RWPE1 (cell line): ENCODE measurements at places on chromosomes 1 and 21.
A peak's percentile ranks its signal among the peaks of the same experiment; 100 is the strongest.

GRCh38 chr1:178566187-178566586, 53.3 kb downstream of the TEX35 start:
- no peak for DNase-seq

- DNase-seq, result peak; percentile 88
Observed at GRCh38 chr21:41957991-41958766, 4.4 kb upstream of the C2CD2 start.

DNA sequence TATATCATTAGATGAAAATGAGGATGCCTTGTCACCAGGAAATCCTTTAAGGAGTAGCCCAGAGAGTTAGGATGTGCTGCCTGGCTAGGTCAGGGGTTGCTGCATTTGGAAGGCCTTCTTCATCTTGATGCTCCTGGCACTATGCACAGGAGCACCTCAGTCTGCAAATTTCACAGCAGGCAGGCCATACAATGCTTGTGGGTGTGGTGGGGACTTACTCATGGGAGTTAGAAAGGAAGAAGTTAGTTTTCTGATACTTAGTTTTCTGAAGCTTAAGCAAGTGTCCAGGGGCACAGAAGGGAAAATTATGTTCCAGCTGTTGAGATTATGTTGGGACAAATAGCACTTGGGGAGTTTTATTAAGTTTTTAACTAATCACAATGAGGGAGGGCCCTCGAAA, 11.4 kb downstream of the HLX start:
- no peak for DNase-seq

GRCh38 chr1:223022641-223023473, 120.2 kb downstream of the TLR5 start:
- DNase-seq, result no peak

GRCh38 chr1:60600532-60600931, 481.8 kb upstream of the NFIA start:
- no peak for DNase-seq

GRCh38 chr1:41492341-41492848, 7.9 kb upstream of the EDN2 start:
- DNase-seq, result no peak

DNA sequence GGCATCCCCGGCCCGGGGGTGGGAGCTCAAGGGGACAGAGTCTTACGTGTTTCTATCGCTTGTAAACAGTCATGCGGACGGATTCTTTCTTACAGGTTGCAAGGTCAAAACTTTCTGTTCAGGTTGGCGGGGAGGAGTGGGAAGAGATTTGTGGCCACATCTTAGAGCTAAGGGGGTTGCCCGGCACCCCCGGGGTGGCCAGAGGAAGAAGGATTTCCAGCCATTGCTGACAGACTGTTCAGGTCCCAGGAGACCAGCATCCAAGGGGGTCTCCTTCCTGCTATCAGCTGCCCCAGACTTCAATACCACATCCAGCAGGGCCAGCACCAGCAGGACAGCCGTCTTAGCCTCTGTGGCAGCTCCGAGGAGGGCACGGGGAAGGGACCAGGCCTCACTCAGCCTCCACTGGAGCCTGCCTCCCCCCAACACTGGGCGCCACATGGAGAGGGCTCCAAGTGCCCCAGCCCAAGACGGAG, 52.0 kb downstream of the KIF21B start:
- DNase-seq, result no peak

DNA sequence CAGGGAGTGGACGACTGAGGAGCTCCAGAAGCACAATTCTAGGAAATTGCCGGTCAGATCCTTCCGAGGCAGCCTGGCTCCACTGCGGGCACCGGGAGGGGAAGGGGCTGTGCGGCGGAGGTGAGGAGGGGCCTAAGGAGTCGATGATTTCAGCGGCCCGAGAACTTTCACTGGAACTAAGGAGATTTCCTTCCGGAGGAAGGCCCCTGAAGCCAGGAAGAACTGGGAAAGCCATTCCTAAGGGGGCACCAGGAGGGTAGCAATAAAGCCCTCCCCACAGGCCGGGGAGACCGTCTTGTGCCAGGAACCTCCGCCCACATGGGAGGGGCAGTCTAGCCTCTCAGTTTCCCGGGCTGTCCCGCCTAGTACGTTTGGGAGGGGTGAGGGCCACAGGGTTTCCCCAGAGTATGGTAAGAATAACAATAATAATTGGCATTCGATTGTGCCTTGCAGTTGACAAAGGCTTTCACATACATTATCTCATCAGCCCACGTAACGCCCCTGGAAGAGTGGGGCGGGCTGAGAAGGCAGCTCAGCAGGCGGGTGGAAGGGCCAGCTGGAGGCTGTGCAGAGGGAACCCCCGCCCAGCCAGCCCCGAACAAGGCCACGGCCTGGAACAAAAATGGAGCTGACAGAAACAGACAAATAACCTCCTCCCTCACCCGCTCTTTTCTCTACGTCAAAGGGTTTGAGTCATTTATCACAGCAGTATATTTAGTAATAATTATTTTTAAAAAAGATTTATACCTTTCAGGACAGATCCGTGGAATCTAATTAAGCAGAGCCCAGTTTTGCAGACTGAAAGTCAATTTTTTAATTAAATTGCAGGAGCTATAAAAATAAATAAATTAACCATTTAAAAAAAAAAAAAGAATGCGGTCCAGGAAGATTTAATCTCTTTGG, 19.8 kb downstream of the NPR1 start:
- no peak for DNase-seq

GRCh38 chr1:78387871-78388270, 102.9 kb upstream of the PTGFR start:
- no peak for DNase-seq

DNA sequence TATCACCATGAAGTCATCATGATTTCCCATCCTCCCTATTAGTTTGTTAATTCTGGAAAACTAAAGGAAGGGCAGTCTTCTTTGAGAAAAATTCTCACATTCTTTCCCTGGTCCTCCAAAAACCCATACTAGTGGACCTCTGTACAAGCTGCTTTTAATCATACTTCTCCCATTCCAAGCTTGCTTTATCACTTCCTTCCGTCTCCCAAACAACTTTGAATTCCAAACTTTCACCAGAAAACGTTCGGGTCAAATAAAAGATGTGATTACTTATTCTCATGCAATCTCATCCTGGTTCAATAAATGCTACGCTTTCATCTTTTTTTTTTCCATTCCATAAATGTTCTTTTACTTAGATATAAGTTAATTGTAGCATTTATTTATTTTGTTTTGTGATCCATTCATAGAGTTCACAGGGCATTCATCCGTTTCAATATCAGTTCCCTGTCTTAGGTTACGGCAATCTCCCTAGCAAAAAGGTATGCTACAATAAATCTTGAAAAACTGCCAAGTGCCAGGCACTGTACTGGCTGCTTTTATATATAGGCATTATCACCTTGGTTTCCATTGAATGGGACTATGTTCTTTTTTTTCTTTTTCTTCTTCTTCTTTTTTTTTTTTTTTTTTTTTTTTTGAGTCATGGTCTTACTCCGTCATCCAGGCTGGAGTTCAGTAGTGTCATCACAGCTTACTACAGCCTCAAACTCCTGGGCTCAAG, 100.2 kb upstream of the GREM2 start:
- no peak for DNase-seq

DNA sequence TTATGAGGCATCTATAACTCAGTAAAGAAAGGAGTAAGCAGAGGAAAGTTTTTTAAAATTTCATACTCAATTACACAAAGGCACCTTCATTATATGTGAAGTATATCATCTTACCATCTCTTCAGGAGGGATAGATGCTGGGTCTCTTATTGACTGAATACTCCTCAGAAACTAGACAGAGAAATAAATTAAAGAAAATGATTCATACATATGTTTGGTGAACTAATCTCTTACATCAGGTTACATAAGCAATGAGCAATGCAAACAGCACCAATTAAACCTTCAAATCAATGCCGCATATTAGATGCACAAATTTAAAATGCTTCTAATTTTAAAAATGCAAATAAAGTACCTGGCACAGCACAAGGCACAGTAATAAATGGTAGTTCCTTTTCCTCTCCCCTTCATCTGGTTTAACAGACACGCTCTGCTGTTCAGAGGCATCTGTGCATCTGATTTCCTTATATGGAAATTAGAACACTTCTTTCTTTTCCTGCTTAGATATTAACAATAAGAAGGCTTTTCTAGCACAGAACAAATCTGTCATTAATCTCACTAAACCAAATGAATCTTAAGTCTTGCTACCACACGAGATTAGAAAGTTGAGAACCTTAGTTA, 20.0 kb downstream of the SCYL3 start:
- DNase-seq, result no peak

DNA sequence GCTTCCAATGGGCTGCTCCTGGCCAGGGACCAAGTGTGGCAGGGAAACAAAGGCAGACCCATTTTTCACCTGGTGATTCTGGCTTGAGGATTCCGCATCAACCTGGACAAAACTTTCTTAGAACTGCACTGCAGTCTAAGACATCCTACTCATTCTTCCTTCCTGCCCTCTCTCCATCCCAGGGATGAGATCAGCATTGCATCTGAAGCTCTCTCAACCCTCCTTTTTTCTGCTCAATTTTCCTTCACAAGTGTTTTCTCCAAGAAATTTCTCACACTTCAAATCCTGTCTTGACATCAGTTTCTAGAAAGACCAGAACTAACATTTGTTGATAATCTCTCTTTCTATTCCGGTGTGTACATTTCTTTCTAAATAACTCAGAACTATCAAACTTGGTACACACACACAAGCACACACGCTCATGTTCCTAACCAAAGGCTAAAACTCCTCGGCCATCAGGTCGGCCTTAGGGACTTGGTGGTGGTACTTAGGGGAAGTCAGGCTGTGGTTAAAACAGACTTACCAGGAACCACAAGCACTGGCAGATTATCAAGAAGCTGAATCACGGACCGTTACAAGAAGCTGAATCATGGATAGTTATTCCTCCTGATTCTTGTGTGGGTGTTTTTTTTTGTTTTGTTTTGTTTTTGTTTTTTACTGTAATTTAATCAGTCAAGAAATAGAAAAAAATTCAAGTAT, 21.0 kb upstream of the CXADR start:
- peak; percentile 76 for DNase-seq

GRCh38 chr1:31183927-31184554, 55.6 kb downstream of the NKAIN1 start:
- peak; percentile 51 for DNase-seq

- no peak for DNase-seq
Observed at GRCh38 chr1:170735366-170736263, 71.7 kb downstream of the PRRX1 start.

DNA sequence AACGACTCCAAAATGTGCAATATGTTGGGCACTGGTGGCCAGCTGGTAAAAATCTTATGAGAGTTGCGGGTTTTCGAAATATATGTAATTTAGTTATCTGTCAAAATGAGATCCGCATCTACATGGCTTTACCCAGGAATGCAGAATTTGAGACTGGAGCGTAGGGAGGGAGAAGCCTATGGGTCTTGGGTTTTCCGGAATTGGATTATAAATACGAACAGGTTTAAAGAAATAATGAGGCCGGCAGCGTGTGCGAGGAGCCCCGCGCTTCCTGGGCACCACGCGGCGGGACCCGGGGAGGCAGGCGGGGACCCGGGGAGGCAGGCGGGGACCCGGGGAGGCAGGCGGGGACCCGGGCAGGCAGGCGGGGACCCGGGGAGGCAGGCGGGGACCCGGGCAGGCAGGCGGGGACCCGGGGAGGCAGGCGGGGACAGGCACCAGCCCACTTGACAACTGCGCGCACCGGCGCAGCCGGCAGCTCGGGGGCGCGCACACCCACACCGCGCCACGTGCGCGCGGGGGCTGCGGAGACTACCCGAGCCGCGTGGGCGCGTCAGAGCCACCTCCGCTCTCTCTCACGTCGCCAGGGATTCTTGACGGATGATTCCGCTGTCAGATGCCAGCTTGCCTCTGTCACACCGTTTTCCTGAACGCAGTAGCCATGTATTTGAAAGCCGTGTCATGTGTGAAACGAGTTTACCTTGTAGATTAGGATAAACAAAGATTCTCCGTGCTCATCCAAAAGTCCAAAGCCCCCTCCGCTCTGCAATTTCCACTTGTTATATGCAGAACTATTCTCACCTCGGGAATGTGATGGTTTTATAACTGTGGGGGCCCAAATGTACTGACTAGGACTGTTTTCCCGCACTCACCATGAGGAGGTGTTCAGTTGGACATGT, 54.3 kb upstream of the HNRNPU start:
- DNase-seq, result no peak
